ENCODE measurements at places on chromosomes 16 and 17.

GRCh38 chr16:85176541-85177447 is 64.5 kb upstream of the CIBAR2 start:
- no peak for DNase-seq

DNA sequence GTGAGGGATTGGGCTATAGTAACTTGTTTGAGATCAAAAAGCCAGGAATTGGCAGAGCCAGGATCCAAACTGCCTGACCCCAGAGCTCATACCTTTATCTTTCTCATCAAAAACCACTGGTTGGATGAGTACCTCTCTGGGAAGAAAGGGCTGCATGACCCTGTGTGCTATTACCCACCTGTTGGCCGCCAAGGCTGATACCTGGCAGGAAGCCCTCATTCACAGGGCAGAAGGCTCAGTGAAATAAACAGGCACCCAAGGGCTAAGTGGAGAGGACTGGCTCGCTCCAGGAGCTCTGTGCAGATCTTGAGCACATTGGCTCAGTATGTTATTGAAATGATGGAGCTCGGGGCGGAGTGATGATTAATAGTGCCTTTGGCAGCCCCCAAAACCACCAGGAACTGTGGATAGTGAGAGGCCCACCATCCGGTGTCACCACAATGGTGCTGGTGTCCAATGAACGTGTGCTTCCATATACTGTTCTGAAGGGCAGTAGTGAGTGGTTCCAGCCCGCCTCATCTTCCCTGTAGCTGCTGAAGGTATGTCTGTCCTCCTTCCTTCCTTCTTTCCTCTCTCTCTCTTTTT is 197.6 kb downstream of the MSI2 start:
- DNase-seq, result no peak

DNA sequence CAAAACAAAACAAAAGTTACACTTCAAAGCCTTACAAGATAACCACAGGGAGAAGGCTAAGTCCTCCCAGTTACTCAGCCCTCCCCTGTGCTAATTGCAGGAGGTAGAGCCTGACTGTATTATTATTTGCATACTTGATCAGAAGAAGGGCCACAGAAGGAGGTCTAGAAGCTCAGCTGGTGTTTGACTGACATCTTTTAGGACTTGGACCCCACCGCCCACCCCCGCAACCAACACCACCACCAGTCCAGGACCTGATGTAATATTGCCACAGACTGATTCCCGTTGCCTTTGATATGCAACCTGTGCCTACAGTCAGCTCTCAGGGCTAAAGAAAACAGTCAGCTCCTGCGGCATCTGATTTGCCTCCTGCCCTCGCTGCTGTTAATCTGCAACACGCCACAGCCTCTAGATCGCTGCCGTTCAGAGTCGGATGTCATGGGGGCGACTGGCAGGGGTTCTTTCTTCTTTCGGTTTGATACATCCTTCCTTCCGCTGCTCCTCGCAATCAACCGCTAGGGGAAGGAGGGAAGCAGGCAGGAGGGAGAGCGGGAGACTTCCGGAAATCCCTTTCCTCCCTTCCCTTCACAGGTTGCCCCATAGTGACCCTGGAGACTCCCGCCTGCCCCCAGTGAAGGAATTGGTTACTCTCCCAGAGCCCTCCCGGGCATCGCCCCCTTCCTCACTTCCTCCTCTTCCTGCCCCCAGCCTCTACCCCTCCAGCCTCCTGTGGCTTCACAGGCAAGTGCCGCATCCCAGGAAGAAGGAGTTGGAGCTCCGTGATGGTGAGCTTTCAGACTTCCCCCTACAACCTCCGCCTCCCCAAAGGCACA is 90.5 kb upstream of the SOX9 start:
- peak; percentile 35 for DNase-seq

GRCh38 chr16:12289175-12290063 is 312.9 kb downstream of the SNX29 start:
- DNase-seq, result no peak

GRCh38 chr16:62821824-62822223 is 785.6 kb upstream of the CDH8 start:
- DNase-seq, result peak; percentile 47

GRCh38 chr17:44898768-44899073 is 524 bp downstream of the EFTUD2 start:
- no peak for DNase-seq

DNA sequence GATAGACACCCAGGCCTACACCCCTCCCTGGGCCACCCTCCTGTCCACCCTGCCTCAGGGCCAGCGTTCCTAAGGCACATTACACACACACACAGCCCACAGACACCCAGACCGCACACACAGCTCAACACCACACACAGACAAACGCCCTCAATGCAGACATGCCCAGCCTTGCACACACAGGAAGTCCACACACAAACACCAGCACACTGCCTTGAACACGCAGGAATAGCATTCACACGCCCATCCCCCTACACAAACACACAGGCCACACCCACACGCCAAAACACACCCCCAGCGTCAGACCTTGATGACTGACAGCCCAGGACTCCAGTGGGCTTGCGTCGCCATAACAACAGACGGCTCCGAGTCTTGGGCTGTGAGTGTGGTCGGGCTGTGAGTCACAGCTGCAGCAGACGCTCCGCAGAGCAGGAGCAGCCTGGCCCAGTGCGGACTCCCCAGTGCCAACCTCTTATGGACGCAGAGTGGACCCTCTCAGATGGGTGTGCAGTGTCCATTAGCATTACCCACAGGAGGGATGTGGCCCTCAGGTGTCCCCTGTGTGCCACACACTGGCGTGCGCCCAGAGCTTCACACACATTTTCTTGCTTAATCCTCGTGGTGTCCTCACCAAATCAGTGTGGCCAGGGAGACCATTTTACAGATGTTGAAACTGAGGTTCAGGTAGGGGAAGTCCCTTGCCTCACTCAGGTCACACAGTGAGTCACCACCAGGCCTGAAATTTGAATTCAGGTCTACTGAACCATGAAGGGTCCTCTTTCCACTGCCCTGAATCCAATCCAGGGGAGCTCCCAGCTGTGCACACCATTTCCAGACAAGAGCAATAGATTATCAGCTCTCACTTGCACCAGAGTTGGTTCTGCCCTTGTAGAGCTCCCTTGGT is 17.8 kb upstream of the RAI1 start:
- peak; percentile 88 for DNase-seq

GRCh38 chr16:90057738-90058173 is 19.4 kb downstream of the PRDM7 start:
- peak; percentile 20 for DNase-seq

GRCh38 chr17:4175921-4176807 is 33.2 kb downstream of the CYB5D2 start:
- DNase-seq, result no peak

Measured in fibroblast of skin of left biceps (primary cell).